ENCODE measurements at places on chromosomes 6 and 20.
A peak's percentile ranks its signal among the peaks of the same experiment; 100 is the strongest.

DNA sequence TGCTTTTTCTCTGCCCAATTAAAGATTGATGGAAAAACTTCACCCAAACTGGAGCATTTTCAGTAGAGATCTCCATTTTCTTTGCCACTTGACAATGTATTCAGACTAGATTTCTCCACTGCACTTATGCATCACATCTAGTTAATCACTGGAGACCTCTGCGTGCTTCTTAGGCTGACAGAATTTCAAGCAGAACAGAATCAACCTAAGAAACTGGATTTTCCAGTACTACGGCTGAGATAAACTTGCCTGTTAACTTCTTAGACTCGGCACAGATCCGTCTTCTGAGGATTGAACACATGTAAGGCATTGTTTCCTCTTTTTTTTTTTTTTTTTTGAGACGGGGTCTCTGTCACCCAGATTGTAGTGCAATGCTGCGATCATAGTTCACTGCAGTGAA is 139.2 kb downstream of the LRRC1 start:
- no peak for DNase-seq

DNA sequence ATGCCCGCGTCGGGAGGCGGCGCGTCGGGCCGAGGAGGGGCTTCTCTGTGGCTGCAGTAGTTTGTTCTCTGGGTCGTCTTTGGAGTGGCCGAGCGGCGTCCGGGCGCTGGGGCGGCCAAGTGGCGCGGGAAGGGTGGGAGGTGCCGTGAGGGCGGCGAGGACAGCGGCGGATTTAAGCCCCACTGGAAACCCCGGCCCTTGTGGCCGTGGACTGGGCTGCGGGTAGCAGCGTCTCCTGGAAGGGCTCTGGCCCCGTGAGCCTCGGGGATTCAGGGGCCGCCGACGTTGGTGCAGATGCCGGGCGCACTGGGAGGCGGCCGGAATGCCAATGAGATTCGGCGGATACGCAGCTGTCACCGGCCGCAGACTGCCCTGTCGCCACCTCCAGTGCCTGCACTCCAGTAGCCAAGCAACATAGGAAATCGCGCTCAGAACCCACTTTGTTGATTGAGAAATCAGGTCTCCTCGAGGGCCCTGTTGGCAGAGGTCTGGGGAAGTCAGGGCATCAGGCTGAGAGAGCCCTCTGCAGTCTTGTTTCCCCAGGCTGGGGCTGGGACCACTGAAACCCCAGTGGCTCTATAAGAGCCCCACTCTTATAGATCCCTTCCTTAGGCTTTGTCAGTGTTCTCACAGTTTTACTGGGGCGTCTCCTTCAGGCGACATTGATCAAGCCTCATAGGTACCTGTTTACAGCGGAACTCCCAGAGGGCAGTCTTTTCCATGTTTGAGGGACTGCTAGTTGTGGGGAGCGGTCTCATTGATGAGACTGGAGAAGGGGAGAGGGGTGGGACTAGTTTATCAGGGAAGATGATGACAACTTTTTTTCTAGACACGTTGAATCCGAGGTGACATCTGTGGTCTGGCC is 642 bp downstream of the GZF1 start:
- DNase-seq: peak; percentile 34

DNA sequence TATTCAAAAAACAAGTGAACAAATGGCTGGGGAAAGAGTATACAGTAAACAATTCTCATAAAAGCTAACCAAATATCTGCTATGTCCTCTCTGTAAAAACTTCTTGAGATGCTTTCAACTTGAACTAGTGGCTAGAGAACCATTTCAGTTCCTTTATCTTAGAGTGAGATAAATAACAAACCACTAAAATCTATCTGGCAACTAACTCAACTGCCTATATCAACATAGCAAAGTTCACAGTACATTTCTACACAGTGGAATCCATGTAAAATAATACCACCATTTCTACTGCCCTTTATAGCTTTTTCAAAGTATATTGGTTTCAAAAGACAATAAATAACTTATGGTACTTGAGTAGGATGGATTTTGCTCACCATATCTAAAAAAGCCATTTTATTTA is 95.1 kb downstream of the MMS22L start:
- no peak for DNase-seq

DNA sequence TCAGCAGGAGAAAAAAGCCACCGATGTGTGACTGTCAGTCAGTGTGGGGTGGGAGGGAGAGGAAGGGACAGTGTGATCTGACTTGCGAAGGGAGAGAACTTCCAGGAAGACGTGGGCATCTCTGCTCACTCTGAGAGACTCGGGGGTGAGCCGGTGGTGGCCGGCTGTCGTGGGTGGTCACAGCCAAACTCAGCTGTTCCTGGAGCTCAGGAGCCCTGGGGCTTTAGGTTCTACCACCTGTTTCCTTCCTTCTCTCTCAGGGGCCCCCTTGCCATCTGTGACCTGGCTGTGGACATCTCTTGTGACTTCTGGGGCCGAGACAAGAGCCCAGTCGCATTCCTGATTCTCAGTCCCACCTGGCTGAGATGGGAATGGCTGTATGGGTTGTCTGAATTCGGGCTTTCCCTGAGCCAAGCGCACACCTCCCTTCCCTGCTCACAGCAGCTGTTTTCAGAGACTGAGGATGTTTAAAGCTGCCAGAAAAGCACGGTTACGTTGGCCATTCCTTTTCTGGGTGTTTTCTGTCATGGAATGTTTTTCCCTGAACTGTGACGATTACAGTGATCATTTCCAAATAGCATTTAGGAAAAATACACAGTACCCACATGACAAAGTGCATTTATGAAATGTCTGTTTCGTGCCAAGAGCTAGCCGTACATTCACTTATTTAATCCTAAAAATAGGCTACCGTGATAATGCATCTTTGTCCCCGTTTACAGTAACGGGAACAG is 36.5 kb downstream of the SYNJ2 start:
- DNase-seq: no peak

- DNase-seq: no peak
Observed at GRCh38 chr20:20603339-20603990, 109.0 kb downstream of the RALGAPA2 start.

Data from activated naive CD4-positive, alpha-beta T cell treated with anti-CD3 and anti-CD28 coated beads for 36 hours (primary cell).